HS-5 (cell line): ENCODE measurements at places on chromosomes 7 and 10.

GRCh38 chr10:96720422-96721206 lies at the start of gene PIK3AP1:
TSS of gene PIK3AP1 (minus strand) at chr10:96720514. CDS start at chr10:96720394, 120 bp downstream.
- DNase-seq: no peak

DNA sequence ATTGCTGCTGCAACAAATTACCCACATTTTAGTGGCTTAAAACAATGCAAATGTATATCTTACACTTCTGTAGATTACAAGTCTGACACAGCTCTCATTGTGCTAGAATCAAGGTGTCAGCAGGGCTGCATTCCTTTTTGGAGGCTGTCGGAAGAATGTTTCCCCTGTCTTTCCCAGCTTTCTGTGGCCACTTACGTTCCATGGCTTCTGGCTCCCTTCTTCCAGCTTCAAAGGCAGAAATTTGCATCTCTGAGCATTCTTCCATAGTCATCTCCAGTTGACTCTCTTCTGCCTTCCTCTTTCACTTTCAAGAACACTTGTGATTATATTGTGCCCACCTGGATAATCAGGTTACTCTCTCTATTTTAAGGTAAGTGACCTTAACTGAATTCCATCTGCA lies 125.3 kb downstream of the GPR158 start:
- DNase-seq: no peak

DNA sequence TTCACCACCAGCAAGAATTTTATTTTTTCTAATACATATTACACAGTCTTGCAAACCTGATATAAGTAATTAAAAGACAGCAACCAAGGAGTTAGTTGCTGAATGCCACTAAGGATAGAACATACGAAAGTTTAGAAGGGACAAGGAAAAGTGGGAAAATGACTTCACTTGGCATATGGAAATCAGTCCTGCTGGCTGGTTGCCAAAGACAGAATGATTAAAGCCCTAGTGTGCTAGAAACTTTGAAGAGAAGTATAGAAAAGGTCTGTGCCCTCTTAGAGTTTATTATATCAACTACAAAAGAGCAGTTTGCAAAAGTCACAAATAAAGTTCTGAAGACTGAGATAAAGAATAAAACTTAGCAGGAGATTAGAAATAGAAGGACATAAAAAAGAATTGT lies 5.8 kb upstream of the YAE1 start:
- DNase-seq: no peak

- DNase-seq: no peak
These were observed 921.9 kb downstream of the LRMDA start for GRCh38 chr10:76353237-76353851.

DNA sequence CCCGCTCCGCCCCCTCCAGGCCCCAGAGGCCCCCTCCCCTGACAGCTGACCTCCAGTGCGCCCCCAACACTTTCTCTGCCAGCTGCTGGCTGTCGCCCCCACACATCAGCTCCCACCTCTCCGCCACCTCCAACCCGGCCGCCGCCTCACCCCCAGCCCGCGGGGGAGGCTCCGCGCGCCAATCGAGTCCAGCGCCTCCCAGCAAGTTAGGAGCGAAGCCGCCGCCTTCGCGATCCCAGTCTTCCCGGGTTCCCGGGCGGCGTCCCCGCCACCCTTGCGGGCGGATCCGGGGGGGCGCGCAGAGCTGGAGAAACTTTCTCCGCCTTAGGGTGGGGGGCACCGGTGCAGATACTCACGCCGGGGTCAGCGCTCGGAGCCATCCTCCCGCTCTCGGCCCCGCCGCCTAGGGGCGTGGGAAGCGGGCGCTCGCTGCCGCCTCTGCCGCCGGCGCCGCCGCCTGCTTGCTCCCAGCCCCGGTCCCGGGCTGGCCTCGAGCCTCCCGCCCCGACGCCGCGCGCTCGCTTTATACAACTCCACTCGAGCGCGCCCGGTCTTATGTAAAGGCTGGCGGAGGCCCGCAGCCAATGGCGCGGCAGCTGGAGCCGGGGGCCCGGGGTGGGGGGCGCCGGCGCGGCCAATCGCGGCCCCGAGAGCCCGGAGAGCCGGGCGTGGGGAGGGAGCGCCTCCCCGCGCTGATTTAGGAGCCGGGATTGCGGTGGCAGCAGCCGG lies at the start of gene CRTAC1:
Gene CRTAC1, minus strand, starts transcription at position 529 of the 729 bp plus-strand sequence. Its CDS starts 149 bp downstream, at position 380.
- no peak for DNase-seq

DNA sequence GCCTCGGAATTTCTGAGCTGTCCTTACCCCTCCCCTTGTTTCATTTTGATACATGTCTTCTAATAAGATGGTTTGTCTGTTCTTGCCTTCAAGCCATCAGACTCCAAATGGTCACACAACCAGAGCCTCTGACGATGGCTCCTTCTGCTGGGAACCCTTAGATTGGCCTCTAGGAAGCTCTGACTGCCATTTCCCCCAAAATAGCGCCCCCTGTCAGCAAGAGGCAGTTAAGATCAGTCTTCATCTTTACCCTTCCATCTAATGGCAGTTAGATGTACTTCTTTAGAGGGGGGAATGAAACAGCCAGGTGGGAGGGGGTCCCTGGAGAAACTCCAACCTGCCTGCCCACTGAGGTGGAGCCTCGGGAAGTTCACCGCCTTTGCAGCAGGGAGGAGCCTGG lies 85.8 kb upstream of the GPR22 start:
- no peak for DNase-seq

DNA sequence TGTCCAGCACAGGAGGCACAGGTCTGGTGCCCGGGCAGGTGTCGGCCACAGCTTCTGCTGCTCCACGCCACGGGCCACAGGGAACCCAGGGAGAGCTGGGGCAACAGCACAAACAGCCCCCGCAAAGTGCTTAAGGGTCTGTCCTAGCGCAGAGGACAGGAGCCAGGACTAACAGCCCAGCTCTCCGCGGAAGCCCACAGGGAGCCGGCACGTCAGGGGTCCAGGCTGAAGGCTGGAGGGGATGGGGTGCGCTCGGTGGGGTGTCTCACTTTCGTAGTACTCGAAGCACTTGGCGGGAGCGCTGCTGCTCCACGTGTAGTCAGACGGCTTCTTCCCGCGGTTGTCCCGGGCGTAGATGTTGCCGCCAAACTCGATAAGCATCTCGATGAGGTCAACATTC lies 24.9 kb downstream of the ASB13 start:
- DNase-seq: no peak

GRCh38 chr7:114502454-114503254 lies 88.0 kb downstream of the FOXP2 start:
- DNase-seq: no peak

DNA sequence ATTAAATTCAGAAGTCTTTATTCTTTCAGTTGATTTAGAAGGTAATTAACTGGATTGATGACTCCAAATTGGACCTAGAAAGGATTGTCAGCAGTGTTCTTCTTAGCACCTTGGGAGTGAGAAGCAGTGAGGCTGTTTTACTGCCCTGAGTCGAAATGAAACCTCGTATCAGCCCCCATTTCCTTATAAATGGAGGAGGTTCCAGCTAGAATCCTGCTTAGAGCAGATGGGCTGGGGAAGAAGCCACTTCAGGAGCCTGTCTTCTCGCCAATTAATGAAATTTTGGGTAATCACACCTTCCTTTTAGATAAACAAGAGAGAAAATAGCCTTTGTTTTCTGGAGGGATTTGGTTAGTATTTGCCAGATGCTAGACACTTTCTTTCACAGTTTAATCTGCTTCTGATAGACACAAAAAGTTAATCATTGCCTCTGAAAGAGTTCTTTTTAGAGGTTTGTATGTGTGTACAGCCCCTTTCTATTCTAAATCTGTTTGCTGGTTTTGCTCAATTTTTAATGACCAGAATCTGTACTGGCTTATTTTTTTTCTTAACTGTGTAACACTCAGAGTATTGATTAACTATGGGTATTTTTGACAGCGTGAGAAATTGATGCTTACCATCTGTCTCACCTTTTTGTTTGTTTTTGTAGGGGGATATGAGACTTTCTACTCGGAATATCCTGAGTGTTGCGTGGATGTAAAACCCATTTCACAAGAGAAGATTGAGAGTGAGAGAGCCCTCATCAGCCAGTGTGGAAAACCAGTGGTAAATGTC lies 4.6 kb downstream of the DUSP5 start:
- DNase-seq: no peak

- DNase-seq: no peak
These were observed 1040.0 kb downstream of the SORCS3 start for GRCh38 chr10:105681051-105681450.

GRCh38 chr10:25698638-25699037 lies 235.4 kb upstream of the MYO3A start:
- no peak for DNase-seq

- peak; percentile 36 for DNase-seq
These were observed 1.6 kb downstream of the C1GALT1 start for GRCh38 chr7:7183838-7184463.

DNA sequence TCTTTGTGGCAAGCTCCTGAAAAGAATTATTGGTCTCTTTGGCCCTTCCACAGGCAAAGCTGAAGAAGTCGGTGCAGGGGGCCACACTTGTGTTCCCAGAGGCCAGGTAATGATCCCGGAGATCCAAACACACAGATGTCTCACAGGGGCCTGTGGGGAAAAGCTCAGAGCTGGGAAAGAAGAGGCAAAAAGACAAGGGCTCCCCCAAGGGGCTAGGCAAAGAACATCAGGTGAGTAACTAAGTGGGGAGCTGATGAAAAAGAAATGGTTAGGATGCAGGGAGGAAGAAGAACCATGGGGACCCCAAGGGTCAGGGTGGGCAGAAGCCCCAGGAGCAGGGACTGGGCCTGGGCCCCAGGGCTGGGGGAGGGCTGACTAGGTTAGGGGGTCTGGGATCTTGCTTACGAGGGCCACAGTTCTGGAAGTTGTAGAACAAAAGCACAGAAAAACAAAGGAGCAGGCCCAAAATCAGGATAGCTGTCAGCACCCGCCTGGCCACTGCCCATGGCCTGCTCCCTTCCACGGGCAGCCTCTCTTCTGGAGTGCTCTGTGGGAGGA lies 1.1 kb downstream of the KEL start:
- DNase-seq: no peak

DNA sequence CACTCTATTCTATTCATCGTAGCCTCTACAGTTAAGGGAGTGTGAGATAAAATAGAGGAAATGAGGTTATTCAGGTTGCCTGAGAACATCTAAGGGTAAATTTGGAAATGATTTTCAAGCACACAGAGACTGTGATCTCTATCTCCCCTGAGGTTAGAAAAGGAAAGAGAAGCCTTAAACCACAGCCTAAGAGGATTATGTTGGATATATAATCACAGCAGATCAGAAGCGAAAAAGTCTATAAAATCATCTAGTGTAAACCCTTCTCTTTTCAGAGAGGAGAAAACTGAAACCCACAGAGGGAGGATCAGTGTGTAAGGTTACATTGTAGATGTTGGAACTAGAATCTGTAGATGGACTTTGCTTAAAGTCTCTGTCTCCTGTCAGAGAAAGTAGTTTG lies 90.6 kb upstream of the SEMA3E start:
- DNase-seq: no peak

- peak; percentile 49 for DNase-seq
These were observed 11.6 kb downstream of the DDX56 start for GRCh38 chr7:44561962-44562621.

- DNase-seq: no peak
These were observed 398.8 kb downstream of the TFEC start for GRCh38 chr7:115631782-115632181.

GRCh38 chr10:75028748-75029147 lies 82.7 kb upstream of the SAMD8 start:
- no peak for DNase-seq

DNA sequence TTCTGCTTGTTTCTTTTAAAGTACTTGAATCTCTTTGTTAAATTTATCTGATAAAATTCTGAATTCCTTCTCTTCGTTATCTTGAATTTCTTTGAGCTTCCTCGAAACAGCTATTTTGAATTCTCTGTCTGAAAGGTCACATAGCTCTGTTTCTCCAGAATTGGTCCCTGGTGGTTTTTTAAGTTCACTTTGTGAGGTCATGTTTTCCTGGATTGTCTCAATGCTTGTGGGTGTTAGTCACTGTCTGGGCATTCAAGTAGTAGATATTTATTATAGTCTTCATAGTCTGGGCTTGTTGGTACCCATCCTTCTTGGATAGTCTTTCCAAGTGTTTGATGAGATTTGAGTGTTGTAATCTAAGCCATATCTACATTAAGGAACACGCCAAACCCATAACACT lies 1060.6 kb downstream of the LRMDA start:
- peak; percentile 50 for DNase-seq

GRCh38 chr7:108211382-108212201 lies 81.4 kb upstream of the LAMB4 start:
- DNase-seq: no peak

DNA sequence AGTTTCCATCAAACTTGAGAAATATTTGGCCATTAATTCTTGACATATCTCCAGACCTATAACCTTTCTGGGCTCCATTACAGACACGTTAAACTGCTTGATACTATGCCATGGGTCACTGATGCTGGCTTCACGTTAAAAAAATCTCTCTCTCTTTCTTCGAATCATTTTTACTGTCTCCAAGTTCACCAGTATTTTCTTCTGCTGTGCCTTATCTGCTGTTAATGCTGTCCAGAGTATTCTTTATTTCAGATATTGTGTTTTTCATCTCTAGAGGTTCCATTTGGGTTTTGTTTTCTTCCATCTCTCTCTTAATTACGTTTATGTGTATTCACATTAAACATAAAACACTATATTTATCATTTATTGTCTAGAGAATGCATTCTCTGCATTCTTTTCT lies 12.8 kb upstream of the PRPF18 start:
- no peak for DNase-seq

GRCh38 chr7:22954251-22954650 lies 59.7 kb downstream of the HYCC1 start:
- DNase-seq: no peak

DNA sequence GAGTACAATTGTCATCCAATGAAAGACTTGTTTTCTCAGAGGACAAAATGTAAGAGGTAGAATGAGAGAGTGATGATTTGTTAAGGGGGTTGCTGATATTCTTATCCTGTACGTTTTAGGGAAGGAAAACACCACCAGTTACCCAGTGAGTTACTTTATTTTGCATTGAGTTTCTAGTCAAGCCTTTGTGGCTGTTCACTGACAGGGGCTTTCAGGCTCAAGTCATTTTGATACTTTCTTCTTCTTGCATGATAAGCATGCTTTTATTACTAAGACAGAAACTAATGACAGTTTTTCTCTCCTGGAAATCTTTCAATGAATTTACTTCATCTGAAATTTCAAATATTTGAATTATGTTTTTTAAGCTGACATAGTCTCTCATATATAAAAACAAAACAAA lies 710.2 kb upstream of the POM121L12 start:
- DNase-seq: no peak

DNA sequence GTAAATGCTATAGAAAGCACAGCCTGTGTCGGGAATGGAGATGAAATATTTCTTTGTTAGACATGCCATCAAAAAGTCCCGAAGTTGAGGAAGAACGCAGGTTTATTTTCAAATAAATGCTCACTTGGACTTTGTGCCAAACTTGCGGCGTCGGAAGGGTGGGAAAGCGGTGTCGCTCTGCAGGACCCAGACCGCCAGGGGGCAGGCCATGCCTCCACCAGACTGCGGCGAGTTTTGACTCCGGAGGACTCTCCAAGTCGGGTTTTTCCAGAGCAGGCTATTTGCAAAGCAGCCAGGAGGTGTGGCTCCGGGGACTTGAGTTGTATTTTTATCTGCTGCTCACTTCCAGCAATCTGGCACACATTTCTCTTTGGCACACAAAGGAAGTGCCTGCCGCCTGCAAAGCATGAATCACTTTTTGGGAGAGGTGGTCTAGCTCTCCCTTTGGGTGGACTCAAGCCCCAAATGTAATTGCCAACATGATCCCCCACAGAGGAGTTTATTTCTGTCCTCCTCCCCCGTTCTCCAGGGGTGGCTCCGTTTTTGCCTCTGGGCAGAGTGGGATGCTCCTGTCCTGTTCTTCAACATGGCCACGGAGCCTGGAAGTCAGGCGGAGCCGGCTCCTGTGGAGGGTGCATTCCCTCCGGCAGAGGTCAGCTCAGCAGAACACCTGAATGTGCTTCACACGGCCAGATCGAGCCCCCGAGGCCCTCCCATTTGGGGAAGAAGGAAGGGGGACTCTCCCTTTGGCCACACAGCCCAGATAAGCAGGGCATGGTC lies 82.3 kb upstream of the GPR26 start:
- peak; percentile 70 for DNase-seq
